ENCODE measurements at places on chromosomes 16 and 17.

- DNase-seq, result no peak
These were observed 23.2 kb downstream of the ITGB3 start for GRCh38 chr17:47276868-47277267.

GRCh38 chr16:76293980-76294379 is 16.8 kb downstream of the CNTNAP4 start:
- no peak for DNase-seq

GRCh38 chr16:31077592-31078396 is 3.6 kb downstream of the ZNF646 start:
- no peak for DNase-seq

DNA sequence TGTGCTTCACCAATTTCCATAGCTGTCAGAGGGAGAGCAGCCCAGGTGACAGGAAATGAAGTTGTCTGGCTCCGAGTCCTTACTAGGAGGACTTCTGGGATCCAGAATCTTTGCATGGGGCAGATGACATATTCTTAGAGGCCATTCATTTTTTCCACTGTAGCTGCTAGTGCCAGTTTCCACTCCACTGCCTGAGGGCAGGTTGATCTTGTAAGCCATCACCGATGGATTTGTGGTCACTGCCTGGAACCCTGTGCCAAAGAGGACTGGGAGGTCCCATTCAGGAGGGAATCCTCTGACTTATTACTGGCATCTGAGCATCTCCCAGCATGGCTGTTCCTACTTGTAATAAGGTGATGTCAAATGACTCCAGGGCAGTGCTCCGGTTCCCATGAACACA is 144.1 kb upstream of the KCNJ18 start:
- peak; percentile 15 for DNase-seq

- no peak for DNase-seq
These were observed 4.7 kb upstream of the FAAP100 start for GRCh38 chr17:81556863-81557262.

GRCh38 chr17:34730816-34731215 is 151.4 kb downstream of the TMEM132E start:
- no peak for DNase-seq

DNA sequence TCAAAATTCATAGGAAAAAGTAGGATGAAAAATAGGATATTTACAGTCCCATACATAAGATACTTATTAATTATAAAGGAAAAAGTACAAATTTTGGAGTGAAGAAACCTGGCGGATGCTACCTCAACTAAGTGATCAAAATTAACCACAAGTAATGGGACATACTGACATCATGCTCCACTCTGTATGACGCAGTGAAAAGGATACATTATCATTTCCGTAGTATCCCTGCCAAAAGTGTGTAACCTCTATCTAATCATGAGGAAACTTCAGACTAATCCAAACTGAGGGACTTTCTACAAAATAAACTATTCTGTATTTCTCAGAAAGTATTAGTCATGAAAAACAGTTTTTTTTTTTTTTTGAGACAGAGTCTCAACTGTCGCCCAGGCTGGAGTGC is 60.5 kb downstream of the TRIM37 start:
- no peak for DNase-seq

- DNase-seq, result no peak
These were observed 53.1 kb downstream of the SCNN1B start for GRCh38 chr16:23355106-23355670.

GRCh38 chr16:85926370-85926769 is 27.4 kb downstream of the IRF8 start:
- no peak for DNase-seq

- DNase-seq, result peak; percentile 75
These were observed 80.5 kb downstream of the SMG6 start for GRCh38 chr17:2222901-2223616.

DNA sequence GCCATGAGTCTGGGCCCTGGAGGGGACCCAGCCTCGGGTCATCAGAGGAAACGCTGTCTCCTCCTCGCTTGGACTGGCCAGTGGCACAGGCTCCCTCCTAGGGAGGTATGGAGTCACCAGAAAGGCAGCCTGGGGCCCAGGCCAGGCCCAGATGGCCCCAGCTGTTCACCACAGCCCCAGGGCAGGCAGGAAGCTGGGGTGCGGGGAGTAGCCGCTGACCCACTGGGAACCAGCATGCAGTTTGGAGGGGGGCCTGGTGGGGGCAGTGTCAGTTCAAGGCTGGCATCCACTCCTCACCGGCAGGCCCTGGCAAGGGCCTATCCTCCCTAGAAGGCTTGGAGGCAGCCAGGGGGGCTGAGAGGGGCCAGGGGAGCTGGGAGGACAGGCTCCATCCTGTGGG is 48.8 kb downstream of the SDK2 start:
- peak; percentile 55 for DNase-seq

GRCh38 chr17:42305543-42306384 is 17.5 kb downstream of the STAT5A start:
- DNase-seq, result peak; percentile 59

- no peak for DNase-seq
These were observed 10.9 kb upstream of the CACNG4 start for GRCh38 chr17:66953630-66954020.

- no peak for DNase-seq
These were observed 68.8 kb upstream of the HSBP1 start for GRCh38 chr16:83738923-83739503.

- no peak for DNase-seq
These were observed 795 bp downstream of the KCTD13 start for GRCh38 chr16:29925105-29925756.

DNA sequence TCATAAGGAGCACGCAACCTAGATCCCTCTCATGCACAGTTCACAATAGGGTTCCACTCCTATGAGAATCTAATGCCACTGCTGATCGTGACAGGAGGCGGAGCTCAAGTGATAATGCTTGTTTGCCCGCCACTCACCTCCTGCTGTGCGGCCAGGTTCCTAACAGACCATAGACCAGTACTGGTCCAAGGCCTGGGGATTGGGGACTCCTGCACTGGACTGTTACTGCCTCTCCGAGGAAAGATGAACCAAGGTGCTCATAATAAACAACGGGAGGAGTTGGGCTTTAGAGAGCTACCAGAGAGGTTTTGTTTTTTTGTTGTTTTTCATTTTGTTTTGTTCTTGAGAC is 58.2 kb downstream of the TK2 start:
- DNase-seq, result no peak
